ENCODE measurements at places on chromosomes 2 and 18.

DNA sequence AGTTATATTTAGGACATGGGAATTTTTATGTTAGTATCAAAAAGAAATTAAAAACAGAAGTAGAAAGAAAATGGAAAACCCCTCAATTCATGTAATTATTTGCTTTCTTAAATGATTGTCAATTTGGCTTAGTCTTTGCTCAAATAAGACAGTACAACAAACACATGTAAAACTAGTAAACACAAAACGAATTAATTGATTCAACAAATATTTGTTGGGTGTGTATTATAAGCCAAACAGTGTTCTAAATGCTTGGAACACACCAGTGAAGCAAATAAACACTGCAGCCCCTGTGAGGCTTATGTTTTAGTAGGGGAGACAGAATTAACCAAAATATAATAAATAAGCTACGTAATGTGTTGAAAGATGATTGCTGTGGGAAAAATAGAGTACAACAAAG is 234.5 kb upstream of the STON1 start:
- DNase-seq, result no peak

DNA sequence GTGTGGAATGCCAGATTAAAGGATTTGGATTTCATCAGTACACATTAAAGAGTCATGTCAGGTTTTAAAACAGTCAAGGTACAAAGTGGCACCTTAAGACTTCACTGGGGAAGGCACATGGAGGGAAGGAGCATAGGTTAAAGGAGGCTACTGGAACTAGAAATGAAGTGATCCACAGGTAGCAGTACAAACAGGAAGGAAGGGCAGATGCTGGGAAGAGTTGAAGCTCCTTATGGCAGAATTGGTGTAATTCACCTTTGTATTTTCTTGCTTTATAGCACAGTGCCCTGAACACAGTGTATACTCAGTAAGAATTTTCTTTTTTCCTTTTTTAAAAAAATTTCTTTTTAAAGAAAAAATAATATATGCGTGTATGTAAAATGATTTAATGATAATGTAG is 177.1 kb downstream of the BABAM2 start:
- no peak for DNase-seq

- no peak for DNase-seq
Measured at GRCh38 chr2:104375206-104375605, 478.7 kb upstream of the POU3F3 start.

GRCh38 chr2:208451061-208451460 is 44.5 kb downstream of the PTH2R start:
- DNase-seq, result no peak

- no peak for DNase-seq
Measured at GRCh38 chr2:6535572-6535971, 330.1 kb downstream of the CMPK2 start.

DNA sequence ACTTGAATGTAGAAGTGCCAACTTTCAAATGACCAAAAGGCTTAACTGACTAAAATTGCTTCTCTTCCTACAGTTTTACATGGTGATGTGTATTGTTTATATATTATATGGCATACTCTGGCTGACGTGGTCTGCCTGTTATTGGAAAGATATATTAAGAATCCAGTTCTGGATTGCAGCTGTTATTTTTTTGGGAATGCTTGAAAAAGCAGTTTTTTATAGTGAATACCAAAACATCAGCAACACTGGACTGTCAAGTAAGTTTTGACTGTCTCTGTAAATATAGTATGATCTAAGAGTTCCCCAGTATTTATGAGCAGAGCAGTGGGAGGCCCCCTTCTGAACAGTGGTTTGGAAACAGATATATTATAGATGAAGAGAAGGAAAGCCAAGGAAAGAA is 26.2 kb downstream of the TMEM87B start:
- no peak for DNase-seq

GRCh38 chr18:61605376-61606067 is 272.3 kb downstream of the CDH20 start:
- DNase-seq, result no peak

- no peak for DNase-seq
Measured at GRCh38 chr2:239150125-239151011, 250.5 kb downstream of the HDAC4 start.

DNA sequence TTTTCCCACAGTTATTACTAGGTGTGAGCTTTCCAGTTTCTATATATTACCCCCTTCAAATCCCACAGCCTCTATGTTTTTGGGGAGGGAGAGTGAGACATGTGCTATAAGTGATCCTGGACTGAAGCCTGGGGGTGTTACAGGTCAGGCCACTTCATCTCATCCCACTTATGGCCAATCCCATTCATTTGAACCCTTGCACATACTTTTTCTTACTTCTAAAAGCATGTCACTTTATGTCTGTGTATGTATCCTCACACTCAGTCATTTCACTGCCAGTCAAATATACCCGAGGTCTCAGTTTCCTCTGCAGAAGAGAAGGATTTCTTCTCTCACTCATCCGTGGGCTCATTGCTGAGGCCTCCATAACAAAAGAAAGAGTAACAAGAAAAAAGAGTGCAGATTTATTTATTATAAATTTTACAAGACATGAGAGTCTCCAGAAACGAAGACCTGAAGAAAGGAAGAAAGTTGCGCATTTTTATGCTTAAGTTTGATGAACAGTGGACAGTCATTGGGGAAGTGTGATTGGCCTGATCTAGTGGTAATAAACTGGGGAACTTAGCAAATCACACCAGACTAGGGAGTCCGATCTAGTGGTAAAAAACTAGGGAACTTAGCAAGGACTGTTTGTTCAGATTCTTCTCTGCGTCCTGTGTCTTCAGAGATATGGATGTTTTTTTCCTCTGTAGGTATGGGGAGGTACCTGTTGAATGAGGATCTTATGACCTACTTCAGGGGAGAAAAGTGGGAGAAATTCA is 52.1 kb downstream of the ICOS start:
- no peak for DNase-seq

GRCh38 chr18:27860011-27860410 is 316.9 kb downstream of the CDH2 start:
- no peak for DNase-seq

- DNase-seq, result no peak
Measured at GRCh38 chr2:200373973-200374416, 67.5 kb downstream of the SPATS2L start.

- no peak for DNase-seq
Measured at GRCh38 chr2:120901201-120901600, 165.5 kb downstream of the GLI2 start.

DNA sequence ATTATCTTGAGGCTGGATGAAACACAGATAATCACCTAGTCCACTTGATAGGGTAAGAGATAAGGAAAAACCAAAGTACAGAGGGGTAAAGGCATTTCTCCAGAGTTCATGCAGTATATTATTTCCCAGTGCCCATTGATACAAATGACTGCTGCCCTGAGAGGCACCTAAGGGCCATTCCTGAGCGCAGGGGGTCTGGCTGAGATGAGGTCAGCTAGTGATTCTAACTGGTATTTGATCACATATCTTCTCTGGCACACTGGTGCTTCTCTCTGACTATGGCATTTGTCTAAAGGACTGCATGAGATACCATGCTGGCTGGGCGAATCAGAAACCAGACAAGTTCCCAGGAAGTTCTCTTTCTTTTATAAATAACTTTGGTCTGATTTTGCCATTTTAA is 73.3 kb upstream of the TFCP2L1 start:
- no peak for DNase-seq

- DNase-seq, result no peak
Measured at GRCh38 chr2:215392164-215392563, 43.7 kb downstream of the FN1 start.

GRCh38 chr2:49240608-49241007 is 86.3 kb upstream of the FSHR start:
- DNase-seq, result no peak

DNA sequence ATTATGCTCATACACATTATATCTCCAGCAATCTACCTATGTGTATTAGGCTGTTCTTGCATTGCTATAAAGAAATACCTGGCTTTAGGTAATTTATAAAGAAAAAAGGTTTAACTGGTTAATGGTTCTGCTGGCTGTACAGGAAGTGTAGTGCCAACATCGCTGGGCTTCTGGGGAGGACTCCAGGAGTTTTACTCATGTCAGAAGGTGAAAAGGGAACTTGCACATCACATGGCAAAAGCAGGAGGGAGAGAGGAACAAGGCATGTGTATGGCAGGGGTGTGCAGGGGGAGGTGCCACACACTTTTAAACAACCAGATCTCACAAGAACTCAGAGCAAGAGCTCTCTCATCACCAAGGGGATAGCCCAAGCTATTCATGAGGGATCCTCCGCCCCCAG is 715.4 kb upstream of the ZEB2 start:
- no peak for DNase-seq

GRCh38 chr2:102453501-102453900 is 19.5 kb upstream of the SLC9A4 start:
- no peak for DNase-seq

GRCh38 chr2:216692636-216693413 is 2.5 kb downstream of the IGFBP5 start:
- DNase-seq, result no peak

GRCh38 chr2:96969321-96969720 is 17.1 kb downstream of the FAM178B start:
- DNase-seq, result no peak

DNA sequence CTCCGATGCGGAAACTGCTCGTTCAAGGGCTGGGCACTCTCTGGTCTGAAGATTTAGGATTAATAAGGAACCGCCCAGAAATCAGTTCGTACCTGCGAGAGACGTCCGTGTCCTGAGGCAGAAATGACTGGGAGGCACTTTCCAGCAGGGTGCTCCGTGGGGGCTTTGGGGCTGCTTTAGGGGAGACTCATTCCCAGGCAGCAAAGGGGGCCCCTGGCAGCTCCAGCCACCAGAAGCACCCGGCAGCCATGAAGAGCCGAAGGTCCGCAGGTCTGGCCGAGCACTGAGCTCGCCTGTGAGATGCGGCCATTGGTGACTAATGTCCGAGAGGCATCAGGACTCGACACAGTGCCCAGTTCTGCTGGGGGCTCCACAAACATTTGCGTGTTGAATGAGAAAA is 20.9 kb downstream of the KCNG2 start:
- no peak for DNase-seq

DNA sequence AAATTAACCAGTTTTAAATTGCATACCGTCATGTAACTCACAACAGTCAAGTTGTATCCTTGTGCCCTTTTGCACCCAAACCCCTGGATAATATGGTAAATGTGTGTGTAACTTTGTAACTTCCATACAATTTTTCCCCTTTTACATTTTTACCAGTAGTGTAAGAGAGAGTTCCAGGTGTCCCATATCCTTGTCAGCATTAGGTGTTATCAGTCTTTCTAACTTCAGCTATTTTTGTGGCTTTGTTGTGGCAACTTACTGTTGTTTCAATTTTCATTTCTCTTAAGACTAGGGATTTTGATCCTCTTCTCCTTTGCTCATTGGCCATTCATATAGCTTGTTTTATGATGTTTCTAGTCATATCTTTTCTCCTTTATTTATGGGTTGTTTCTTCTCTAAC is 94.6 kb downstream of the LCLAT1 start:
- no peak for DNase-seq

DNA sequence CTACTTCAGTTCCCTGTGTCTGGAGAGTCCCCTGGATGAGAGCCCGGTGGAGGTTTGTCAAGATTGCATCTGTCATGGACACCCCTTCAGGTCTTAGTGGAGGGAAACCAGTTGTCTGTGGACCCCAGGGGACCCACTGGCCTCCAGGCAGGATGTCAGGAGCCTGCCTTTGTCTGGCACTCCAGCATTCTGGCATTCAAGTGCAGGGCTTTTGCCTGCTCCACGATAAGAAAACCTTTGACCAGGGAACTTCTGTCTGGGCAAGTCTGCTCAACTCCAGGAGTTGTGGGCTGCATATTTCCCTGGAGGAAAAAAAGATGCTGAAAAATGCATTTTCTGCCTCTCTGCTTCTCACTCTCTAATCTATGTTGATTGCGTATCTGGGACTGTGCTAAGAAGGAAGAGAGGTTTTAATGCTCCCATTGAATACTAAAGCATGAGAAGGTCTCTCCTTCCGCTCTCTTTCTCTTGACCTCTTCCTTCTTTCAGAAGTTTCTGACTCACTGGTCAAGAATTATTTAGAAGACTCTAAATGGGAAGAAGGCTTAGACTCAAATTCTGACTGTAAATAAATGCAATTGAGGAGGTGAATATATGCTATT is 104.5 kb downstream of the MMADHC start:
- no peak for DNase-seq

- DNase-seq, result no peak
Measured at GRCh38 chr2:47177043-47177565, 22.0 kb upstream of the STPG4 start.

DNA sequence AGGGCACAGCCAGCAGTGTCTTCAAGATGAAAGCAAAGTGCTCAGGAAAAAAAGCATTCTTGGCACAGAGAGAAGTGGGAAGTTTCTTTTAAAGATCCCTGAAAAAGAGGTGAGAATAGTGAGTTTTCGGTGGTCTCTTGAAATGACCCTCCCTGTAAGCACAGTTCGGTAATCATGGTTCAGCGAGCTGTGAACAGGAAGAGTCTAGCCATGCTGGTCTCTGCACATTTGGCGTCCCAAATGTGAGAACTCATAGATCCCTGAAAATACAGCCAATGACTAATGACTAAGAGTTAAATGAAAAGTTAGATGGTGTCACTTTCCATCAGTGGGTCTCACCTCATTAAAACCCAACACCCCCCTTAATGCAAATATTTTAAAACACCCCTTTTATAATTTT is 3.4 kb downstream of the IL1R1 start:
- DNase-seq, result no peak

DNA sequence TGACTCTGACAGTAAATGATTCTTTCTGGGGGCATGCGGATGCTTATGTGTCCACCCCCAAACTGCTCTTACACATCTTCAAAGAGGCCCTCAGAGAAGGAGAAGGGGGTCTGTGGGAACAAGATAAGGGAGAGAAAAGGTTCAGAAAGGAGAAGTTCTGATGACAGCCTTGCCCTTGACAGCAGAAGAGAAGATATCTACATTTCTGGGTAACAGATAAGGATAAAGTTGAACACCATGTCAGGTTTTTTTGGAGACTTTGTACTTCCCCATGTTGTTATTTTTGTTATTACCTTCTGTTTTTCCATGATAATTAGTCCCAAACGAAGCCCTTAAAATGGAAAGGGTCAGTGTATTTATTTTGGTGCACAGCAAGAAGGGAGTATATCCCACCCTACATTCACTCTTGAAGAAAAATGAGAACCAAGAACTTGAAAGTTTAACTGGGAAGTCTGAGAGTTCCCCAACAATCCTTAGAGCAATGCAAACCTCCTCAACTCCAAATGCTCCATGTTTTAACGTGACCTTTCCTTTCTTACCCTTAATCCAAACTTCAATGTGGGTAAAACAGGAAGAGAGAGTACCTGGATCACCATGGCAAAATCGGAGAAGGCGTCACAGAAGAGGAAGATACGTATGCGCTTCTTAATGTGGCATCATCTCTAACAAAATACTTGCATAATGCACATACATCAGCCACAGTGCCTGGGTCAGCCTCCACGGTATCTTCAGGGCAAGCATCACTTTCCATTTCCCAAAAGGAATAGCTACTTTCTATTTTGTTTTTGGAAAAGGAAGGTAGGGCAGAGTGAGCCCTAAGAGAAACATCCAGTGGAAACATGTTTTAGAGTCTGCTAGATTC is 264.6 kb upstream of the STON1 start:
- DNase-seq, result no peak
